ENCODE measurements at places on chromosomes 12 and 14.

DNA sequence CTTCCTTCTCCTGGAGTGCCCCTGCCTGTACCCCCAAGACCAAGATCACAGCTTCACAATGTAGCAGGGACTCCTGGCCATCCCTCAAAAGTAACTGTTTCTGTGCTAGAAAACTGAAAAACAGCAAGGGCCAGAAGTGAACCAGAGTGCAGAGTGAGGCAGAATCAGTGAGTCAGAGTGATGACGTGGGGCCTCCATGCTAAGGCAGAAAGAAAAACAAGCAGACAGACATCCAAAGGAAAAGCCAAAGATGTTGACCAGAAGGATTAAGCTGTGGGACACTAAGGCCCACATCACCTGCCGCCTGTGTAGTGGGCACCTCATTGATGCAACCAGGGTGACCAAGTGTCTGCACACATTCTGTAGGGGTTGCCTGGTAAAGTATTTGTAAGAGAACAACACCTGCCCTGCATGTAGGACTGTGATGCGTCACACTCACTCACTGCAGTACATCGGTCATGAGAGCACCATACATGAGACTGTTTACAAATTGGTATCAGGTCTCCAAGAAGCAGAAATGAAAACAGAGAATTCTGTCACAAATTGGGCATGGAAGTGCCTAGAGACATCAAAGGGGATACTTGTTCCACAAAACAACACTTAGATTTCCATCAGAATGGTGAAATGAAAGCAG is 51.2 kb downstream of the ARMH4 start:
- no peak for DNase-seq

DNA sequence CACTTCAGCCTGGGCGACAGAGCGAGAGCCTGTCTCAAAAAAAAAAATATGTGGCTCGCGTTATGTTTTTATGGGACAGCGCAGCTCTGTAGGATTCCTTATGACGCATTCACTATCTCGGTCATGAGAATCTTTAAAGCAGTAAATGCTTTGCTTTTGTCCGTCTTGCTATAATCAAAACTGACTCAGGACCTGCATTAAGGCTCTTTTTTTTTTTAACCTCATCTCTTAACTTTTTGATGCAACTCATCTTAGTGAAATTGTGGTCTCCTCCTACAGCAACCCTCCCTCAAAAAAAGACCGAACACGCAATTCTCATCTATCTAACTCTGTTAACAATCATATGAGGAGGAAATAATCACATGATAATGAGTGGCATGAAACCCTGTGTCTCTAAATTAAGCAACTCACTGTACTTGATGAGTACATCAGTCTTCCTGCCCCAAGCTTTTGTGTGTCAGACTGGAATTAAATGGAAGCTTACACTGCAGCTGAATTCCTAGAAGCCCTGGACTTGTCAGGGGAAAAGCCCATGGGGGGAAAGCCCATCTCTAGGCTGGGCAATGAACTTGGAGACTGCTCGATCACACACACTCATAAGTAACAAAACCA is 4.3 kb downstream of the P2RX4 start:
- DNase-seq = no peak

DNA sequence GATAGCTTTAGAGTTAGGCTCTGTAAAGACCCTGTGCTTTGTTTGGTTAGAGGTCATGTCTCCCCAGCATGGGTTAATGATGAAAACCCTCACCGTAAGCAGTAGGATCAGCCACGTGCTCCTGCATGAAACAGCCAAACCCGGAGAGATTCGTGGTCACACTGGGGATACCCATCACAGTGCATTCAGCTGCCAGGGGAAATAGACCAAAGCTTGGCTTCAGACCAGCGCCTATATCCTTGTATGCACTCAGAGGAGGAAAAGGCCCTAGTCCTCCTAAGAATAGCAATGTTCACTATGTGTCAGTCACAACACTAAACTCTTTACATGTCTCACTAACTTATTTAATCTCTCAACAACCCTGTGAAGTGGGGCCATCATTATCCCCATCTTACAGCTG is 16.3 kb downstream of the SPX start:
- no peak for DNase-seq

DNA sequence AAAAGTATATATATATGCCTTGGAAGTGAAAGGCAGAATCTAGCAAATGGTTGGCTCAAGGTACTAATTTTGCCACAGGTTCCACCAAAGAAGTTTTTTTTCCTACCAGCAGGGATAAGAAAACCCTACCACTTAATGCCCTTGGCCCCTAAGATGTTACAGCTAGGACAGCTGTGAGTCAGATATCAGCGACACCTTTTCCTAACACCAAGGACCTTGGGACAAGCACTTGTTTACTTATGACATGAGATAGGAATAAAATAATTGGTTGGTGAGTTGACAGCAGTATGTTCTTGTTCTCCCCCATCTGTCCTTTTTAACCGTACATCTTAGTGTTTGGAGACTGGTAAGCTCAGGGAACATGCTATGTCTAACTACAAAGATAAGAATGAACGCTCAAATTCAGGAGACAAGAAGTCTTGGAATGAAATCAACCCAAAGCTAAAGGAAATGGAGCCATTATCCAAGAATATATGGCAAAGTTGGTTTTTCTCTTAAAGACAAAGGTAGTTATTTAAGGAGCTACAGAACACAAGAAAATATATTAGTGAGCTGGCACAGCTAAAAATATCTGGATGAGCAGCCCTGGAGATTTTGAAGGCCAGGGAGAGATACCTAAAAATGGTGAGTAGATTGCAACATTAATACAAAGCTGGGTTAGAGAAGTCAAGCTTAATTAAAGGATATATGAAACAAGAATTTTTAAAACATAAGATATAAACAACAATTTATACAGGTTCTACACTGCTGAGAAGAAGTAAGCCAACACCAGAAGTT is 126.8 kb downstream of the TMTC1 start:
- DNase-seq = no peak

DNA sequence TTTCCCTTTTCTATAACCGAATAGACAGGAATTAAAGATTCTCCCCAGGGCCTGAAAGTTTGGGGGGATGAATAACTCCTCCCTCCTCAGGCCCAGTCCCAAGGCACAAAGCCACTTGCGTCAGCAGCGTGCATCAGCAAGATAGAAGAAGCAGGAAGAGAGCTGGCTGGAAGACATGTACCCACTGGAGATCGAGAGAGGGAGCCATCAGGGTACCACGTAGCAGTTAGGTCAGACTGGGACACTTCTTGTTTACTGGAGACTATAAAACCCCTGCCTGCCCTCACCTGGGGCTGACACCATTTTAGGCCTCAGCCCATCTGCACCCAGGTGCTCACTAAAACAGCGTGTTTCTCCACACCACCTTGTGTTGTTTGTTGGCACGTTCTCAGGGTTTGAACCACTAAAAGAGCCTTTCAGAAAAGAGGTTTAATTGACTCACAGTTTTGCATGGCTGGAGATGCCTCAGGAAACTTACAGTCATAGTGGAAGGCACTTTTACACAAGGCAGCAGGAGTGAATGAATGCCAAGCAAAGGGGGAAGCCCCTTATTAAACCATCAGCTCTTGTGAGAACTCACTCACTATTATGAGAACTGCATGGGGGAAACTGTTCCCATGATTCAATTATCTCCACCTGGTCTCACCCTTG is 93.2 kb downstream of the TMTC3 start:
- no peak for DNase-seq

GRCh38 chr14:95516554-95517181 is at the start of gene SYNE3:
TSS of gene SYNE3 (minus strand) at chr14:95516650. CDS start at chr14:95475821, 40,829 bp downstream.
- DNase-seq = no peak

- no peak for DNase-seq
Observed at GRCh38 chr12:55777856-55778255, 34.9 kb downstream of the GDF11 start.

DNA sequence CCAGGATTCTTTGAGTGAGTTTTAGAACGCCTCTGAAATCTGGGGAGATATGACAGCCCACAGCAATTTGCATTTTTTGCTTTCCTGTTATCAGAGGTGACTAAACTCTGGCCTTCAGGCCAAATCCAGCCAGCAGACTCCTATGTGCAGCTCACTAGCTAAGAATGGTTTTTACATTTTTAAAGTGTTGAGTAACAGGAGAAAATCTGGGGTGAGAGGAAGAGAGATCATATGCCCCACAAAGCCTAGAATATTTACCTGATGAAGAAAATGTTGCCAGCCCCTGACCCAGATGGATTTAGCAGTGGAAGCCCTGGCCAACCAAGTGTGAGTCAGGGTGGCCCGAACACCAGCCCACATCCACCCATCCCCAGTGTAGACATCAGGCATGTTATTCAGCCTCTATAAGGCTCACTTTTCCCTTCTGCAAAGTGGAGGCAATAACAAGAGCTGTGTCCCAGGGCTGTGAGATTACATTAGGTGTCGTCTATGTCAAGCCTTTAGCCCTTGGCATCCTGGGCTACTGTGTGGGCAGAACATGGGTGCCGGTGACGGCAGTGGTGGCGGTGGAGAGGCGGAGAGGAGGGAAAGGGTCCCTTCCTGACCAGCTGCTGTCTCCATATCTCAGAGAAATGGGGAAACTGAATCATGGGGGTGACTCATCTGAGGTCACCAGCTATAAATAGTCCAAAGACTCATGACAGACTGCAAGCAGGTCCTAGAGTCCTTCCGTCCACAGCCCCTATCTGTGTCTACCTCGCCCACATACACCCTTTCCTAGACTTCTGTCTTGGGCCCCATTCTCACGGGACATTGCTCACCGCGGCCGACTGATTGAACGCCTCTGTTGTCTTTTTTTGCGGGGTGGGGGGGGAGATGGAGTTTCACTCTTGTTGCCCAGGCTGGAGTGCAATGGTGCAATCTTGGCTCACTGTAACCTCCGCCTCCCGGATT is 32.6 kb upstream of the CD9 start:
- peak; percentile 94 for DNase-seq

DNA sequence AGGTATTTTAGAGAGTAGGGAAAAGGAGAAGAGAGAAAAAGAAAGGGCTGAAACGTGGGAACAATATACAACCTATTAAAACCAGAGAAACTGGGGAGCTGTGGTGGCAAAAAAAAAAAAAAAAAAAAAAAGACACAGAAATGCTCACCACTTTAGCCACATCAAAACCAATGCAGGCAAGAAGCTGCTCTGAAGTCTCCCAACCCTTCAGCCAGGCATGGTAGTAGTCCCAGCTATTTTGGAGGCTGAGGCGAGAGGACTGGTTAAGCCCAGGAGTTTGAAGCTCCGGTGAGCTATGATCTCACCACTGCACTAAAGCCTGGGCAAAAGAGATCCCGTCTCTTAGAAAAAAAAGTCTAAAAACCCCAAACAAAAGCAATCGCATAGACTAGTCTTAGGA is 33.2 kb downstream of the DENND5B start:
- no peak for DNase-seq
